ENCODE measurements at places on chromosomes 5 and 9.
A peak's percentile ranks its signal among the peaks of the same experiment; 100 is the strongest.

- no peak for DNase-seq
Measured at GRCh38 chr5:123303802-123304201, 119.4 kb downstream of the CEP120 start.

GRCh38 chr9:134455934-134456755 is 129.9 kb downstream of the RXRA start:
- peak; percentile 80 for DNase-seq

GRCh38 chr9:83444110-83444509 is 94.1 kb downstream of the FRMD3 start:
- no peak for DNase-seq

GRCh38 chr5:78009937-78010527 is 233.9 kb upstream of the TBCA start:
- no peak for DNase-seq

GRCh38 chr5:179816796-179817469 is 3.8 kb upstream of the SQSTM1 start:
- no peak for DNase-seq

DNA sequence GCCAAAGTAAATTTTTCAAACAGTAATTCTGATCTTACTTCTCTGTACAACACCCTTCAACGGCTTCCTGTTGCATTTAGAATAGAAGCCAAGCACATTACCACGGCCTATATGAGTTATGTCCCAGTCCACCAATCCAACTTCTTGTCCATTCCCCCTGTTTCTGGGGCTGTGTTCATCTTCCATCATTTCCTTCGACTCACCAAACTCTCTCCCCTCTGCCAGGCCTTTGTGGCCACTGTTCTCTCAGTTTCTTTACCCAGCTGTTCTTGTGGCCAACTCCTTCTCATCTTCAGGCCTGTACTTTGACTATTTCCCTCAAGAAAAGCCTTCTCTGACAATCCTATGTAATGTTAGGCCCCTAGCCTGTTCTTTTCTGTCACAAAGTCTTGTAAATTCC is 259.4 kb upstream of the EFNA5 start:
- no peak for DNase-seq

DNA sequence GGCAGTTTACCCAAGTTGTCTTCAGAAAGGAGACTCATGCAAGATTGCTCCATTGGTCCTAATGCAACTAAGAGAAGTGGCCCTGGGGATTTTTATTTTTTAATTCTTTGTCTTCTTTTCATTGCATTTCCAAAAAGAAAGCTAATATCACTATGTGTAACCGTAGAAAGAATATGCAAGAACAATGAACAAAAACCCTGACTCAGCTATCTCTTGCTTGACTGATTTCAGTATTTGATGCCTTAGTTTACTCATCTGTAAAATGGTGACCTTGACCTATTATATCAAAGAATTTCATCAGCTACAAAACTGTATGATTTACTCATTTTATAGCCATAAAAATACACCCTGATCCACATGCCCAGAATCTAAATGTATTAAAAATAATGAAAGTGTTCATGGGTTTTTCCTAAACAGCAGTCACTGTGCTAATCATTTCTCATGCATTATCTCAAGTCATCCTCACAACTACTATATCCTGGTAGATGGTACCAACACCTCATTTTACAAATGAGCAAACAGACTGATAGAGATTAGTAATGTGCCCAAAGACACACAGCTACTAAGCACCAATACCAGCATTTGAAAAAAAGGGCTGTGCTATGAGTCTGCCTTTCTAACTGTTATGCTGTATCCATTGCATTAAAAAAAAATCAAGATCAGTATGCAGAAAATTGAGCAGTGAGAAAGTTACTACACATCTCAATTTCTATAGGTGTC is 185.7 kb downstream of the MLLT3 start:
- no peak for DNase-seq

DNA sequence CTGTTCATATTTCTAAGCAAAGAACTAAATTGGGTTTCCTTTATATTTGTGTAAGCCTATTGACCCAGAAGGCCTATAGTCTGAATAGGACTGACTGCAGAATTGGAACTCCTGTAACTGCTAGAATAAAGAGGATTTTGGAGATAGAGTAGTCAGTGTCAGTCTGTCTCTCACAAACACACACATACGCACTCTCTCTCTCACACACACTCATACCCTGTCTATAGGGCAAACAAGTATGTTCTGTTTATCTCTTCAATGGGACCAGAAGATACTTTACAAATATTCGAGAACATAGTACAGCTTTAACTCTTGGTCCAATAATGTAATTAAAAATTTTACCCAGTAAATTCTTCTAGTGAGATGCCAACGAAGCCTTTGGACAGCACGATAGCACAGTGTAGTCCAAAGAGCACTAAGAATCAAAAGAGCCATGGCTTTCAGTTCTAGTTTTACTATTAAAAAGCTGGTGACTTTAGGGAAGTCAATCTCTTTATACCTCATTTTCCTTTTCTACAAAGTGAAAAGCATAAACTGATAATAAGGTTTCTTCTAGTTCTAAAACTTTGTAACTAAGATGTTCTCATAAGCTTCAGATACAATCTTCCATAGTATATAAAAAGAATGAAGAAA is 19.3 kb downstream of the ABHD17B start:
- DNase-seq: no peak

DNA sequence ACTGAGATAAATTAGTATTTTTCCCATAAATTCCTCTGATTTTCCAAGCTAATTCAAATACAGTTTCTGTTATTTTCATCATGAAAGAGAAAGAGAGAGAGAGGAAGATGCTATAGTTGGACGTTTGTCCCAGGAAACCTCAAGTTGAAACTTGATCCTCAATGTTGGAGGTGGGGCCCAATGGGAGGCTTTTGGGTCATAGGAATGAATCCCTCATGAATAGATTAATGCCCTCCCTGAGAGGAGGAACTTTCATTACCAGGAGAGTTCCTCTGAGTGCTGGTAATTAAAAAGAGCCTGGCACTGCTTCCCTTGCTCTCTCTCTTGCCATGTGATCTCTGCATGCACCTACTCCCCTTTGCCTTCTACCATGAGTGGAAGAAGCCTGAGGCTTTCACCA is 189.9 kb upstream of the SMC2 start:
- DNase-seq: no peak

GRCh38 chr5:96072138-96072790 is 110.6 kb upstream of the ELL2 start:
- no peak for DNase-seq

DNA sequence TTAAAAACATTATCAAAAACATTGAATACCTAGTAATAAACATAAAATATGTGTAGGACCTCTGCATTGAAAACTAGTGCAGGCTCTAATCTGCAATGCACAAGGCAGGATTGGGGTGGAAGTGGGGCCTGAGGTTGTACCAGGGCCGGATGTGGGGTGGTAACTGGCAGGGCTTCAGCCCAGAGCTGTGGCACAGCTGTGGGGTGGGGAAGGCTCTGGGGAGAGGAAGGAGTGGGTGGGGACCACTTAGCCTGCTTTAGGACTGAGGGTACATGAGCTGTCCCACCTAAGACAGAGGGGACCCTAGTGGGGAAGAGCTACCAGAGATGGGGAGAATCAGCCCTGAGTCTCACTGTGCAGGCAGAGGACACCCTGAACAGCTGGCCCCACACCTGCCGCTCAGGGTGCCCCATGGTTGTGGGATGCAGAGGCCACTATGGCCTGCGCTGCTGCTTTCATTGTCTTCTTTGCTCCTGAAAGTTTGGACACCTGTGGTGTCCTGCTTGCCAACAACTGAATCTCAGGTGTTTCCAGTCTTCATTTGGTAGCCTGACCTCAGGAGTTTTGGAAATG is 311.4 kb downstream of the TLE4 start:
- peak; percentile 42 for DNase-seq

DNA sequence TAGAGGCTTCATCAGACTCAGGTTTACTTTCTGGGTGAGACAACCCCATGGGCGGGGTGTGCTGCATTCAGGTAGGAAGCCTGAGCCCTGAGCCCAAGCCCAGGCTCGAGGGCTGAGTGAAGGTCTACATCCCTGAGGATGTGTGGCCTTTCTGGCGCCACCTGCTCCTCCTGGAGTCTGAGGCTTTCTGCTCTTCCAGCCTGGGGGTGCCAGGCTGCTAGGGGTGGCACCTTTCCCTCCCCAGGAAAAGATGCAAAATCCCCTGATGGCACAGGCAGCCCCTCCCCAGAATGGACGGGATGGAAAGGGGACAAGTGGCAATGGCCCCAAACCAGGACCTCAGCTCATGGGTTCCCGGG is 44.4 kb upstream of the PRRC2B start:
- no peak for DNase-seq

DNA sequence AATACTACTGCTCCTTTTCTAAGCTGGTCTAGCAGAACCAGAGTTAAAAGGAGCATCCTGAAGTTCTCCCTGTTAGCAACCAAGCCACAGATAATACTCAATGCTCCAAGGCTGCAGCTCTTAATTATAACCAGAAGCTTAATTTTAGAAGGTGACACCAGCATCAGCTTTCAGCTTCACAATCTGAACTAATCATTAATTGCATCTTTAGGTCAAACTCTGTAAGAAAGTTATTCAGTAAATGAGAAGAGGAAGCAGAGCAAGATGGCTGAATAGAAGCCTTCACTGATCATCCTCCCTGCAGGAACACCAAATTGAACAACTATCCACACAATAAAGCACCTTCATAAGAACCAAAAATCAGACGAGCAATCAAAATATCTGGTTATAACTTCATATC is 38.5 kb downstream of the APBA1 start:
- no peak for DNase-seq

GRCh38 chr5:88388476-88389337 is 120.1 kb upstream of the TMEM161B start:
- no peak for DNase-seq

GRCh38 chr9:36088020-36088419 is 48.5 kb upstream of the GLIPR2 start:
- DNase-seq: no peak

DNA sequence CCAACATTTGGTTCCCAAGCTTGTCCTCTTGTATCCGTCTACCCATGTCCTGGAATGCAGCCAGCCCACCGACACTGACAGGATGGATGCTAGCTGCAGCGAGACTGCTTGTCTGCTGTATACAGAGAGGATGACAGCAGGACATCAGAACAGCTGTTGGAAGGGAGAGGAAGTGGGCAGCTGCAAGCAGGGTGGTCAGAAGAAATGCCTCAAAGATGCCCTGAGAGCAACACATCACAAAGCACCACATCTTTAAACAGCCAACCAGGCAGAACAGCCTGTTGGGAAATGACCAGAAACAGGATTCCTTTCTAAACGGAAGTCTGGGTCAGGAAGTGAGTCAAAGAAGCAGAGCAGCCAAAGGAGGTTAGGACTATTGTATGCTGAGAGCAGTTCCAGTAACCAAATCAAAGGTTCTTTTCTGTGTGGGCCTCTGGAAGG is 219.1 kb downstream of the NDUFS4 start:
- no peak for DNase-seq

DNA sequence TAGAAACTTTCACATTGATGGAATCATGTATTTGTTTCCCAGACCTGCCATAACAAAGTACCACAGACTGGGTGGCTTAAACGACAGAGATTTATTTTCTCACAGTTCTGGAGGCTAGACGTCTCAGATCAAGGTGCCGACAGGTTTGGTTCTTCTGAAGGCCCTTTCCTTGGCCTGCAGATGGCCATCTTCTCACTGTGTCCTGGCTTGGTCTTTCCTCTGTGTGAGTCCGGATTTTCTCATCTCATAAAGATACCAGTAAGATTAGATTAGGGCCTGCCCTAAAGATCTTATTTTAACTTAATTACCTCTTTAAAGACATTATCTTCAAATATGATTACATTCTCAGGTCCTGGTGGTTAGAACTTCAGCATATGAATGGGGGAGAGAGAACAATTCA is 5.8 kb downstream of the USP20 start:
- no peak for DNase-seq

- DNase-seq: no peak
Measured at GRCh38 chr5:158265931-158266700, 407.2 kb upstream of the CLINT1 start.

DNA sequence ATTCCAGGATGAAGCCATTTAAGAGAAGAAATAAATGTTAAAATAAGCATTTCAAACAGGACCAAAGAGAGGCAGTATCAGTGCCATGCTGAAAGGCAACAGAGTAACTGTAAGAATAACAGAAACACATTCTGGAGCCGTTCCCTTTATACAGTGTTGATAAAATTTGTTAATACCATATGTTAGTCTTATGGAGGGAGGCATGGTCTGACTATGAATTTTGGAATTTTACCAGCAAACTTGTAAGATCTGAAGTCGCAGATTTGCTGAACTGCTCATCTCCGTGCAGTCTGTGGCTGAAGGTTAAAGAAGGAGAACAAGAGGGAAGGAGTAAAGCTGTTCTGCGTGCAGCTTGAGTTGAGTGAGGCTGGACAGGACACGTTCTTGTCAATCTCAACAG is 508.4 kb downstream of the NFIB start:
- DNase-seq: no peak

DNA sequence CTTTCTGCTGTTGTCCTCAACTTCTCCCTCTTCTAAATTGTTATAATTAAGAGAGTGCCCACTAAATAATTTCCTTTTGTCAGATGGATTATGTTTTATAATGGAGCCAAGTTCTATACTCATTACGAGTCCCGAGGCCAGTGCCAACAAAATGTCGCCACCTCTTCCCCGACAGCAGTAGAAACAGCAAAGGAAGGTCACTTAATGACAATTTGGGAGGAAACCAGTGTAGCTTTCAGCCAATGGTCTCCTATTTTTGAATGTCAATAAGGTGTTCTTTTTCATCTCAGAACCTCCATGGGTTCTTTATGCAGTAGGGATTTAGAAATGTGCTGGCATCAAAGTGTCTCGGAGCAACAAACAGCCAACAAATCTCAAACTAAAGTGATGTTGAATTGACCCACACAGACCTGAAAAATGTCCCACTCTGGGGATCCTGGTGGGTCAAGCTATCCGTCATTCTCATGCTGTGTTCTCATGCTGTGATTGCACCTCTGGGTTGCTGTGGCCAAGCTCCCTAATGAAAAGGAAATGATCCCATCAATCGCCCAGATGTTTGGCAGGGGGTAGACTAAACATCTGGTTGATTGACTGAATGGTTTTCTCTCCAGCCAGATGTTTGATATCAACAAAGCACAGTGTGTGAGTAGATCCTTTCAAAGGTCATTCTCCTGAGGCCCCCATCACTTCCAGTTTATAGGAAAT is 291.9 kb downstream of the DMAC1 start:
- no peak for DNase-seq

DNA sequence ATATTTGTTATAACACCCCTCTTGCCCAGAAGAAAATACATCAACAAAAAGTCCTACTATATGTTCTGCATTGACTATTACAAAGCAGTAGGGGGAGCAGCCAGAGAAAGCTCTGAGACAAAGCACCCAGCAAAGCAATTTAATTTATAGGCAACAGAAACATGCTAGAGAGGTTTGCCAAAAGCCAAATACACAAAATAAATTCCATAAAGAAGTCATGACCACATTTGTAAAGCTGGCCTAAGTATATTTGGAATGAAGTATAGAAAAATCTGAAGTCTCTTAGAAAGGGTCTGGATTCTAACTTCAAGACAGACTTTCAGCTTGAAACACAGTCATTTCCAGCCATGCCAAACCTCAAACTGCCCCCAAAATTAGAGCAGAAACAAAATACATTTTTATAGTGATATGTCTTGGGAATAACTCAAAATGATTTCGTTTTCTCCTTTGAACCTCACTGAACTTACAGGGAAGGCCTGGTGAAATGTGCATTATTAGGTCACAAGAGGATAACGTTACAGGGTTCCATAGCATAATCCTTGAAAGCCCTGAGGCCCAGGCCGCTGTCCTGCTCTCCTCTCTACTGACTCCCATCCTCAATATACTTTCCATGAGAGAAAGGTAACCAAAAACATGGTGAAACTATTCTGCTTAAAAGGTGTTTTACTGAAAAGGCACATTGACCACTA is 451.8 kb downstream of the RAB3C start:
- DNase-seq: peak; percentile 52

GRCh38 chr5:75961818-75962217 is 121.4 kb upstream of the SV2C start:
- no peak for DNase-seq
